ENCODE measurements at places on chromosomes 13 and 19.

GRCh38 chr19:39996218-39996810, 546 bp upstream of the ZNF546 start:
- DNase-seq = peak; percentile 33

GRCh38 chr13:33208290-33209220, 77.0 kb downstream of the STARD13 start:
- no peak for DNase-seq

GRCh38 chr13:33185853-33186252, 99.7 kb downstream of the STARD13 start:
- no peak for DNase-seq

- DNase-seq = no peak
Observed at GRCh38 chr13:40790154-40790616, 774 bp downstream of the SLC25A15 start.

- DNase-seq = no peak
Observed at GRCh38 chr19:16619457-16619856, 8.5 kb downstream of the MED26 start.

GRCh38 chr13:47437406-47437805, 540.6 kb upstream of the HTR2A start:
- DNase-seq = no peak

GRCh38 chr19:1725100-1726064, 27.9 kb upstream of the ONECUT3 start:
- DNase-seq = peak; percentile 98

GRCh38 chr19:15279326-15279904, 47.2 kb upstream of the EPHX3 start:
- no peak for DNase-seq

DNA sequence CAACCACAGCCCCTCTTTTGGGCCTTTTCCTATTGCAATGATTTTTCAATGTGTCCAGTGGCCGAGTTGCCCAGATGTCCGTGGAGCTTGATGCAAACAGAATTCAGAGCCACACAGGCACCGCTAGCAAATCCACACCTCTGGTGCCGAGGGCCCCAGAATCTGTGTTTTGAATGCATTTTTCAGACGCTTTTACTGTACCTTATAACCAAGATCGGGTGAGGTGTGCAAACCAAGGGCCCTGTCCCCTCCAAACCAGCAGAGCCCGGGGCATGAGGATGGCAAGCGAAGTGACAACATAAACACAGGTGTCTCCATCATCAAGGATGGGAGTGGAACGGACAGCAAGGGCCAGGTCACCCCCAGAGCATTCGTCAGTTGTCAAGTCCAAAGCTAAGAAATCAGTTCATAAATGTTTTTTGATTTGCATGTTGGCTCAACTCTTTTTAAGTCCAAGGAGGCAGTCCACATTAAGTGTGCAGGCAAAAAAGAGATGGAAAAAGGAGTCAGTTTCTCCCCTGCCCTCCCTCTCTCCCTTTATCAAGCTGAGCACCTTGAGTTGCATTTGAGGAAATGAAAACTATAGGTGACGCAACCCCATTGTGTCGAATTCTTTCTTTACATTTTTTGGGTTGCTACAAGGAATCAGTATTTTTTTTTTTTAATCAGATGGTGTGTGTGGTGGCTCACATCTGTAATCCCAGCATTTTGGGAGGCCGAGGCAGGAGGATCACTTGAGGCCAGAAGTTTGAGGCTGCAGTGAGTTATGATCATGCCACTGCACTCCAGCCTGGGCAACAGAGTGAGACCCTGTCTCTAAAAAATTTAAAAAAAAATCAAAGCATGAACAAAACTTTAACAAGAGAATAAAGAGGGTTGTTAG, 2.9 kb downstream of the CCDC8 start:
- no peak for DNase-seq

- no peak for DNase-seq
Observed at GRCh38 chr19:16040642-16041041, 35.7 kb upstream of the TPM4 start.

- no peak for DNase-seq
Observed at GRCh38 chr13:19345158-19345557, 163.5 kb upstream of the TUBA3C start.

- DNase-seq = no peak
Observed at GRCh38 chr13:106883976-106884375, 316.0 kb upstream of the ARGLU1 start.
